Pulmonary artery endothelial cell (primary cell): ENCODE measurements at places on chromosomes 11 and 22. TPM values are rescaled to one million over a fixed set of nuclear protein-coding genes. Genes with fewer than 3 reads are reported as not detected.

GRCh38 chr11:70033711-70034070 is 44.4 kb upstream of the ANO1 start:
- DNase-seq, result no peak

DNA sequence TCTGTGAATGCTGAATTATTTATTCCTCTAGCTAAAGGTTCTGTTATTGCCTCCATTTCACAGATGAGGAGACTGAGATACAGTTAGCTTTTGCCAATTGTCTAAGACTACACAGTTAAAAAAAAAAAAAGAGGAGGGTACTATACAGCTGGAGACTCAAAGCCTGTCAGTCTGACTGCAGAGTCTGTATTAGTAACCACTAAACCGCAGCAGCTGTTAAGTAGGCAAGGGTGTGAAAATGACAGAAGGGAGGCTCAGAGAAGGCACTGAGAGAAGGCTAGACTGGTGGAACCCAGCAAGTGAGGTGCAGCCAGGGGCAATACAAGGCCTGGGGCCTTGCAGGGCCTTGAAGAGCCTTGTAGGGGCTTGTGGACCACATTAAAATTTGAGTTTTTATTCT is 181.2 kb downstream of the CSNK2A3 start:
- no peak for DNase-seq

GRCh38 chr11:12390687-12391110 is 13.3 kb downstream of the PARVA start:
- DNase-seq, result no peak

DNA sequence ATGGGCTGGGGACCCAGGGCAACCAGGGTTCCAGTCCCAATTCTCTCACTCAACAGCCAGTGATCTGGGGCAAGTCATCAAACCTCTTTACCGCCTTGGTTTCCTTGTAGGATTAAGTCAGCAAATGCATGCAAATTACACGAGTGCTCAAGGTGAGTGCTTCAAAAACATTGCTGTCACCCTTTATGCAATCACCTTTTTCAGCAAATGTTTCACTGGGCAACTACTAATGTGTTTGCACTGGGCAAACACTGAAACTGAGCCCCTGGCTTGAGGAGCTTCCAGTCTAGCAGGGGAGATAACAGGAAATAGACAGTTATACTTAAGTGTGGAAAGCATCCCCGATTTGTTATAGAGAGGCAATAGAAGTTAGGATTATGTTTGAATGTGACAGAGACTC is 37.7 kb upstream of the DMC1 start:
- no peak for DNase-seq

DNA sequence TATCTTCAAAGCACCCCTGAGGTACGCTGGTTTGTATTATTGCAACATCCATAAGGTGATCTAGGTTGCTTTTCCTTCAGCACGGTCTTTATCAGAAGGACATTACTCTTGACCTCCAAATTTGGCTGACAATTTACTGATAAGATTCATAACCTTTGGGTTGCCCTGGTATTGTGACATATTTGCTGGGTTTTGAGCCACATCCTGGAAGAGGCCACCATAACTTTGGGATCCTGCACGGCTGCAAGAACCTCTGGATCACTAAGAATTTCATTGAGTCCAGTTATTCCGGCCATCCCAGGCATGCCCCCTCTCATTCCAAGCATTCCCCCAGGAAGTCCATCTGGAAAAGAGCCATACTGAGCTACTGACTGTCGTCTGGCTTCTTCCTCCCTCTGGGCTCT is 6.5 kb upstream of the PLET1 start:
- DNase-seq, result no peak

DNA sequence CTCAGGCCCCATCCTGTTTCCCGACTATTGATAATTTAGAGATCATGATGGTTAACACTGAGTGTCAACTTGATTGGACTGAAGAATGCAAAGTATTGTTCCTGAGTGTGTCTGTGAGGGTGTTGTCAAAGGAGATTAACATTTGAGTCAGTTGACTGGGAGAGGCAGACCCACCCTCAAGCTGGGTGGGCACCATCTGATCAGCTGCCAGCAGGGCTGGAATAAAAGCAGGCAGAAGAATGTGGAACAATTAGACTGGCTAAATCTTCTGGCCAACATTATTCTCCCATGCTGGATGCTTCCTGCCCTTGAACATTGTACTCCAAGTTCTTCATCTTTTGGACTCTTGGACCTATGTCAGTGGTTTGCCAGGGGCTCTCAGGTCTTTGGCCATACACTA is 1170.0 kb upstream of the CNTN5 start:
- no peak for DNase-seq

DNA sequence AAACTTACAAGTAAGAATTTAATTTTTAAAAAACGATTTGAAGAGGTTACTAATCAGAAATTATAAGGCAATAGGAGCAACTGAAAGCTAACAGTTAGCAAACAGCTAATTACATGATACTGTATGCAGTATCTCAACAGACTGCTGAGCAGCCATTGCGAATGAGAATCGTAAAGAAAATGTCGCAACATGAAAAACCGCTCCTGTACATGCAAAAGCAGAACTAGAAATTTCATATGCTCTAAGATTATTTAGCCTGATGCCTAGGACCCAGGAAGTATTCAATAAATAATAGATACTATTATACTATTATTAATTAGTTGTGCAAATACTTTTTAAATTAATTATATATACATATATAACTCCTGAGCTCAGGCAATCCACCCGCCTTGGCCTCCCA is 48.7 kb upstream of the EP300 start:
- DNase-seq, result no peak

DNA sequence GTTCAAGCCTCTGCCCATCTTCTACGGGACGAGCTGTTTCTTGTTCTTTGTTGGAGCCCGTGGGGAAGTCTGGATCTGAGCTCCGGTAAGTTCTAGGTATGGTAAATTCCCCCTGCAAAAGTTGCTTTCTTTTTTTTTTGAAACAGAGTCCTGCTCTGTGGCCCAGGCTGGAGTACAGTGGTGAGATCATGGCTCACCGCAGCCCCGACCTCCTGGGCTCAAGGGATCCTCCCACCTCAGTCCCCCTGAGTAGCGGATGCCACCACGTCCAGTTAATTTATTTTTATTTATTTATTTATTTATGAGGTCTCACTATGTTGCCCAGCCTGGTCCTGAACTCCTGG is 35.5 kb upstream of the MOB2 start:
- no peak for DNase-seq

GRCh38 chr11:85167038-85167437 is 460.1 kb downstream of the DLG2 start:
- DNase-seq, result no peak

DNA sequence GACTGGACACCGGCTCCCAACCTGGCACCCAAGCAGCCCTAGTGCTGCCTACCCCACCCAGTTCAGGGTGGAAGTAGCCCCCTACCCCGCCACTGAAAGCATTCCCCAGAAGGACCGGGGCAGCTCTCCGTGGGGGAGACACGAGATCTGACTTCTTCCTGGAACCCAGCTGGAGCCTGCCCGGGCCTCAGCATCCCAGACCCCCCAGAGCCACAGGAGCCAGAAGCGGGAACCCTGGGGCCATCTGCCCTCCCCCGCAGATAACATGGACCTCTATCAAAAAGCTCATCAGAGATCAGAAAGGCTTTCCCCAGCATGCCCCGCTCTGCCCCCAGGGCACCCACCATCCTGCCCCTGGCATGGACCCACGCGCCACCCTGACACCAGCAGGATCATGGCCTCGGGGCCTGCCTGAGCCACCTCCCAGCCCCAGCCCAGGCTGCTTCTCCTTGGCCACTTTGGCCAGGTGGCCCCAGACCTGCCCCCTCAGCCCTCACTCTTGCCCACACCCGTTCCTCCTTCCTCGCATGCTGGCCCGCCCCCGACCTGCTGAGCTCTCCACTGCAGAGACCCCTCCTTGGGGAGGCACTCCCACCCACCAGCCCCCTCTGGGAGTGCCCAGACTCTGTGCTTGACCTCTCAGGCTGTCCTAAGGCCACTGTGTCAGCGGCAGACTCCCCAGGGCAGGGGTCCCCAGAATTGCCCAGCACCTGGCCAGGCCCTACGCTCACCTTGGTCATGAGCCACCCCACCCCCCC is 17.1 kb downstream of the WNT7B start:
- no peak for DNase-seq

DNA sequence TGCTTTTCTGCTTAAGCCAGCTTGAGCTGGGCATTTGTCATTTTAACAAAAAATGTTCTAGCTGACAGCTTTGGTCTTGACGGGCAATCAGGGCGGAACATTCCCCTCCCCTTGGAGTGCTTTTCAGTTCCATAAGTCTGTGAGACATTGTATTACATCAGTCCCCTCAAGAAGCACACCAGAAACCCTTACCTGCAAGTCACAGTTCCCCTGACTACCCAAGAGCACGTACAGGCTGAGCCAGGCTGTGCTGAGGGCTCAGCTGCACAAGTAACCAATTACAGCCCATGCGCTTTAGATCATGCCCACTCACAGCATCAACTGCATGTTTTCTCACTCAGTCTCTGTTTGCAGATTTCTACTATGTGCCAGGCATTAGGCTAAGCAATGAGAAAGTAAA is 19.1 kb downstream of the HIRA start:
- DNase-seq, result no peak

GRCh38 chr11:2893935-2894334 is 8.4 kb upstream of the CDKN1C start:
- no peak for DNase-seq

GRCh38 chr11:538431-539051 is 1.2 kb downstream of the LRRC56 start:
- no peak for DNase-seq

GRCh38 chr11:57979532-57980079 is 44.1 kb upstream of the OR9Q1 start:
- no peak for DNase-seq

DNA sequence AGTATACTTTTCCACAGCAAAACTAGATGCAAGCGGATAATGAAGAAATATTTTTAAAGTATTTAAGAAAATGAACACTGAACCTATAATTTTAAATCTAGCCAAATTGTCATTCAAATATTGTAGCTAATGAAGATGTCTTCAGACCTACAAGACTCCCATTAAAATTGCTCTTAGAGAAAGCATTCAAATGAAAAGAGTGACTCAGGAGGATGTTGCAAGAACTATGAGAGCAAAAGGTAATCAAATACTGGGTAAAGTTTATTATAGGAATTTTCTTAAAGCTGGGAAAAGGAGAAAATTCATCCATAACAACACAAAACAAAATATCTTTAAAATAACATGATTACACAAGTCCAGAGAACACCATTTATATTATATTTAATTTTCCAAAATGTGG is 5.4 kb upstream of the POU2AF1 start:
- no peak for DNase-seq

DNA sequence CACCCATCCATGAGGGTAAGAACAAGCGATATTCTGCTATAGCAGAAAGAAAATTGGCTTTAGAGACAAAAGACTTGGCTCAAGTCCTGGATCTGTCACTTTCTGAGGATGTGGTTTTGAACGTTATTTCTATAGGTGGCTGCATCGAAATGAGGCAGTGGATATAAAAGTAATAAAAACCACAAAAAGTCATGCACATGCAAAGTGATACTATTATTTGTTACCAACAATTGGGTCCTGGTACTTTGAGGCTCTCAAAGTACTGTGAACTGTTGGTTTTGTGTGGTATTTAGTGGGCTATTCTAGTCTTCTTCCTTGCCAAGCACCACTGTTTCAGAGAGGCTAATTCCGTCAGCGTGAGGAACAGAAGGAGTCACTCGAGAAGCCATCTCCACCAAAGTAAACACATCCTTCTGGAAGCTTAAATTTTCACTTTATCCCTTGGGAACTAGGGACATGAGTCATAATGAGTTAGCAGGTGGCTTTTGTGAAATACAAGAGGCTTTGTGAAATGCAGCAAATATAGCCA is 13.1 kb downstream of the UBASH3B start:
- no peak for DNase-seq

GRCh38 chr22:39808081-39808480 is 85.5 kb downstream of the ENTHD1 start:
- DNase-seq, result no peak

GRCh38 chr11:112810951-112811350 is 150.3 kb upstream of the NCAM1 start:
- no peak for DNase-seq

DNA sequence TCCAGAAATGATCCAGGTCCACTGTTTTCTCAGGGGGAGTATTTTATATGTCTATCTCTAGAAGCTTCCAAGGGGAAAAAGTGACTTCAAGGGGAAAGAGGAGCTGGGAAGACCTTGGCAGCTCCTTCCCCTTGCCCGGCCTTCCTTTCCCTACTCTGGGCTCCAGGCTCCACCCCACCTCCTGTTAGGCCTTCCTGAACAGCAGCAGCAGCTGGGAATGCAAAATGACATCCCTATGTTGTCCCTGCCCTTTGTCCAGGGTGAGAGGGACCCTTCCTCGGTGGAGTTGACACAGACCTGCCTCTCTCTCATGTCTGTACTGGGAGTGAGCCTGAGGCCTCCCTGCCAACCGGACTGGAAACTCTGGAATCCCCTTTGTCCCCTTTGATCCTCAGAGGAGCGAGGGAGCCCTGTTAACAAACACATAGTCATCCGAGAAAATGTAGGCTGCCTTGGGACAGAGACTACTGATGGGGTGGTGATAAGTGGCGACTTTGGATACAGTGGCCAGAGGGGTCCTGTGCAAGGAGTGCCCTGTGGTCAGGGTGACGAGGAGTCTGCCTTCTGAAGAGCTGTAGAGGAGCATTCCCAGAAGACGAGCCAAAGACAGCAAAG is 9.0 kb upstream of the MALAT1 start:
- DNase-seq, result no peak

- no peak for DNase-seq
Measured at GRCh38 chr11:92380882-92381281, 156.3 kb downstream of the FAT3 start.

DNA sequence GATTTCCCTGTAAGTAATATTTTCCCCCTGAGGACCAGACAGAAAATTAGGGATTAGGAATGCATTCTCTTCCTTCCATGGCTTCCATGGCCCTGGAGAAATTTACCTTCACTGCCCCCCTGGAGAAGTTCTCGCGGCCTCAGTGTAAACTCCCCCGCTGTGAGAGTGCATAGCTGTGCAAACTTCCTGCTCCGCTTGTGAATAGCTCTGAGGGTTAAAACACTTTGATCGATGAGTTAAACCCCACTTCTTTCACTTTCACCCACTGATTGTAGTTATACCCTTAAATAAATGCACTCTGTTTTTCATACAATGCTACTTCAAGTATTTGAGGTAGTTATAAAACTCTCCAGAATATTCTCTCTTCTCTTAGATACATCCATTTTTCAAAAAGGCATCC is 190.8 kb downstream of the DSCAML1 start:
- no peak for DNase-seq

Gene CHRNA10
- 0.33 and 0.78 TPM in 2 replicates for total RNA-seq

Gene BIK
- total RNA-seq, result 0.46 and 0.74 TPM in 2 replicates

Gene KDELR3
- total RNA-seq, result 29.3 and 41.7 TPM in 2 replicates

Gene DNAJB13
- not detected in 2 replicates for total RNA-seq

Gene SLC22A12
- total RNA-seq, result not detected in 2 replicates

Gene SLC5A12
- total RNA-seq, result not detected in 2 replicates

Gene NXPE4
- total RNA-seq, result not detected in 2 replicates

Gene ISX
- not detected in 2 replicates for total RNA-seq

Gene RFPL2
- total RNA-seq, result not detected in 2 replicates

Gene RAG2
- total RNA-seq, result not detected in 2 replicates

Gene ACRV1
- not detected in 2 replicates for total RNA-seq

Gene SPDYC
- not detected in 2 replicates for total RNA-seq

Gene TSPAN4
- 103 and 115 TPM in 2 replicates for total RNA-seq

Gene SLC25A18
- total RNA-seq, result not detected in 2 replicates

Gene CDC42EP1
- total RNA-seq, result 19.5 and 27.5 TPM in 2 replicates
